NCI-H1694 treated with DMSO at 0.1 percent for 48 hours (cell line): ENCODE measurements at places on chromosomes 3 and 15.

GRCh38 chr15:95075792-95076677, 844.7 kb downstream of the MCTP2 start:
- DNase-seq, result no peak

- no peak for DNase-seq
Measured at GRCh38 chr3:181796641-181797040, 84.9 kb downstream of the SOX2 start.

DNA sequence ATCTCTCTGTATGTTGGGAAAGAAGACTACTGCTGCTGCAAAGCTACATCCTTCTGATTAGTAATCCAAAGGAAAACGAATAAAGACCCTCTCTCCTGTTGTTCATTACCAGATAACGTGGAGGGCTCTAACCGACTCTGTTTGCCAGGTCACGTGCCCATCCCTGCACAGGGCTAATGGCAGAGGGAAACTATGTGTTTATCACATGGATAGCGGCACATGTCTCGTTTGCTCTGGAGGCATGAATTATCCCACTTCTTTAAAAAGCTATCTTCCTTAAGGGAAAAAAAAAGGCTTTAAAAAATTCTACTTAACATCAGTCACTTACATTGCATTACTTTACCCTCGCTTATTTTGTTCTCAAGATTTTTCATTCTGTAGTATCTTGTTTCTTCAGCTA, 32.9 kb upstream of the APEH start:
- DNase-seq, result no peak

DNA sequence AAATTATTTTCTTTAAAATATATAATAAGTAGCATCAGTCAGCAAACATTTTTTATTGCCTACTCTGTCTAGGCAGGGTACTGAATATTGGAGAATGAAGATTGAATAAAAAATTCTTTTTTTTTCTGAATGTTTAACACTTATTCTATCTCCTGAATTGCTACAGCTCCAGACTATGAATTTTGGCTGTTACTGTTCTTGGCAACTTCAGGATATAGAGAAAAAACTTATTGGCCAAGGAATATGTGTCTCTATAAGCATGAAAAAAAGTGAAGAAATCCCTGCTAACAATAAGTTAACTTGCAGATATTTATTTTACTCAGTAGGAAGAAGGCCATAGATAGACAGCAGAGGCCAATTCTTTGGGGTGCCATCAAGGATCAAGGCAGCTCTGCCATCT, 309.6 kb downstream of the RBMS3 start:
- DNase-seq, result no peak

DNA sequence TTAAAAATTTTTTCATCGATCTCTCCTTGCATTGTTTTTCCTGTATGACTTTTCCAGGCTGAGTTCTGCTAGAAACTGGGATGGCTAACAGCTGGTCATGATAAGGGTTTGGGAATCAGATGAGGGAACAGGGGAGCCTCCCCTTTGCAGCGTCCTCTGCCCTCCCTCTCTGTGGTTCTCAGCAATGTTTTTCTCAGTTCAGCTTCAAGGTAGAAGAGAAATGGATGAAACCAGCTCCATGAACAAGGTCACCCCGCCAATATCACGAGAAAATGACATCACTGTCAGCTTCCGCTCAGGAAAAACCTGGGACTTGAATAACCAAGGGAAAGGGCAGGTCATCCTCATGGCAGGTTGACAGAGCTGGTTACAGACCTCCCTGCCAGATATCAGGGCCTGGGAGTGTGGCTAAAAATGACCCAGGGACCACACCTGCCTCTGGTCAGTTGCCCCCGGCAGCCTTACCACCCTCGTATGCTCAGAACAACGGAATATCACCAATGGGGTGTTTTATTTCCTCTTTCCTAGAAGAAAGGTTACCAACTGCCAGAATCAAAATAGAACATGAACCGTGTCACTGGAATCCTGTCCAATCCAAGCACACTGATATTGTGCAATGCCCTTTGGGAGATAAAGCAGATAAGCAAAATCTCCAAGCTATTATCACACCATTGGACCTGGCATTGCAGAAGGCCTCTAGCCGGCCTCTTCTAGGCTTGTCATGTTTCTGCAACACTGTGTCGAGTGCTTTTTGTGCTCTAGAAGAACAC, 26.1 kb downstream of the LSM3 start:
- no peak for DNase-seq

- DNase-seq, result no peak
Measured at GRCh38 chr15:60762638-60763037, 283.7 kb upstream of the ICE2 start.

- DNase-seq, result no peak
Measured at GRCh38 chr15:31550211-31550977, 223.8 kb downstream of the KLF13 start.

- DNase-seq, result peak; percentile 33
Measured at GRCh38 chr3:104102386-104102785, 1264.3 kb upstream of the ALCAM start.

DNA sequence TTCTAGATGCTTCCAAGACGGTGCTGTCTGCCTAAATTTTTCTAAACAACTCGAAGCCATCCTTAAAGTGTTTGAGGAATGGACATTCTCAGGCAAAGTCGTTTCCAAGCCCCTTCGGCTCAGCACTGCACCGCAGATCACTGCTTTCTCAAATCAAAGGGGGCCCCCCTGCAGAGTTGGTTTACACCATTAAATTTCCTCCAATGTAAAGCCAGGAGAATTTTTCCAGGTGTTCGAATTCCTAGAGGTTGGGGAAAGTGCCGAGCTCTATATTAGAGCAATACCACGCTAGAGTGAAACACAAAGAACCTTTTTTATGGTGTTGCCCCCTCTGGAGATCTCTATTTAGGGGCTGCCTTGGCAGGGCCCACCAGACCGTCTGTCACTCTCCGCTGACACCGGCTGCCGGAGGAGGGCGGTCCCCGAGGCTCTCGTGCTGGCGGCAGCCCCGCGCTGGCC, 277.9 kb upstream of the NR2F2 start:
- DNase-seq, result no peak

GRCh38 chr3:40196966-40197365, 112.5 kb upstream of the EIF1B start:
- no peak for DNase-seq

- no peak for DNase-seq
Measured at GRCh38 chr3:155675094-155675493, 69.8 kb downstream of the PLCH1 start.

- peak; percentile 64 for DNase-seq
Measured at GRCh38 chr3:35677797-35678196, 38.5 kb downstream of the ARPP21 start.

DNA sequence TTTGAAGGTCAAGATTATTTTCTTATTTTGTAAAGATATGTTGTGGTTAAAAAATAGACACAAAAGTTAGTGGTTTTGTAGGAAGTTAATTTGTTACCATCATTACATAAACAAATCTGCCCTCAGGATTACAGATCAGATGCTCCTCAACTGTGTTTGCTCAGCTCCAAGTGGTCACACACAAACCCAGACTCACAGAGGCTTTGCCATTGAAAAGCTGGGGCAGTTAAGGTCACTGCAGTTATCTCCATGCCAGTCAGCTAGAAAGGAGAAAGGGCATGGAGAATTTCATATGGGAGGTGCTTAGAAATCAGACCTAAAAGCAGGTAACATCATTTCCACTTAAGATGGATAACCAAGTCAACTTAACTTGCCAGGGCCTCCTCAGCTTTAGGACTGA, 825.7 kb upstream of the GBE1 start:
- DNase-seq, result no peak

- no peak for DNase-seq
Measured at GRCh38 chr3:66795365-66795764, 202.7 kb upstream of the KBTBD8 start.

- DNase-seq, result no peak
Measured at GRCh38 chr3:19107719-19108118, 40.6 kb upstream of the KCNH8 start.

DNA sequence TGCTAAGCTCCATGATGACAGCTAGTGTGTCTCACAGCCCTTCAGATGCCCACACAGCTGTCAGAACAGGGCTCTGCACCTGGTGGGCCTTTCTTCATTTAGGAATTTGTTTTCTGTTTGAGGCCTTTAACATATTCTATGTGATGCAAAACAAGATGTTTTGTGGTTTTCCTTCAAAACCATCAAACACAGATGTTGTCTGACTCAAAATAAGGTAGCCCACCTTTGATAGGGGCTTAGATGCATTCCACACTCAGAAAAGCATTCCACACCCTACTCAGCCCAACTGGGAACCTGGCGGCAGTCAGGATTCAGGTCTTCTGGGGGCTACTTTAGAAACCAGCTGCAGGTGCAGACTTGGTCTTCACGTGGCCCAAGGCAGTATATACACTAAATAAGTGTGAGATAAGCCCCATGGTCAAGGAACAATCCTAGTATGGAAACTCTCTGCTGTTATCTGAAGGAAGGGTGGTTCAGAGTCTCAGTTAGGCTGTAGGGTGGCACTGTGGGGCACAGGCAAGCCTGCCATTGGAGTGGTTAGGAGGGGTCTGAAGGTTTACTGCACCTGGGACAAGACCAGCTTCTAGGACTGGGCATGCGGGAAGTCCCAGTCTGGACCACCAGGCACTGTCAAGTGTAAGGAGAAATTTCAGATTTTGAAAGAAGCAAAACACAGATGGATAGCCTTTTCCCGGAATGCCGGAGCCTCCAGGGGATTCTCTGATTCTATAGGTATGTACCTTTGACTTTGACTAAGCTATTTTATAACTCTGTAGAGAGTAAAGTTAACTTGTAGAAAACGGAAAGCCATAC, 20.1 kb downstream of the LRRC2 start:
- no peak for DNase-seq

DNA sequence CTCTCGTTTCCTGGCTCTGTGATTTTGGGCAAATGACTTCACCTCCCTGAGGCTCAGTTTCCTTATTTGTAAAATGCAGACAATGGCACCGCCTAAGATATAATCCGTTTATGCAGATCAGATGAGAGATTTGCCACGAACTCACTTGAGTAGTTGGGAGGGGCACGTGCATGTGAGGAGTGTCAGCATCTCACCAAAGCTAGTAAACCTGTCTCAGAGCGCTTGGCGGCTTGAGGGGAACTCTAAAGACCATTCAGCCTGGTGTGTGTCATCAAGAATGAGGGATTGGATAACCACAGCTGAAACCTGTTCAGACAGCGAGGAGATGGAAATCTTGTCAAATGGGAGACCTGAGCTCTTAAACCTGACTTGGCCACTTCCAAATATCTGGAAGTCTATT, 48.7 kb downstream of the BDH1 start:
- no peak for DNase-seq

GRCh38 chr3:59752925-59753324, 703.1 kb upstream of the CFAP20DC start:
- DNase-seq, result no peak

GRCh38 chr15:78194568-78194925, 39.8 kb downstream of the ACSBG1 start:
- no peak for DNase-seq

DNA sequence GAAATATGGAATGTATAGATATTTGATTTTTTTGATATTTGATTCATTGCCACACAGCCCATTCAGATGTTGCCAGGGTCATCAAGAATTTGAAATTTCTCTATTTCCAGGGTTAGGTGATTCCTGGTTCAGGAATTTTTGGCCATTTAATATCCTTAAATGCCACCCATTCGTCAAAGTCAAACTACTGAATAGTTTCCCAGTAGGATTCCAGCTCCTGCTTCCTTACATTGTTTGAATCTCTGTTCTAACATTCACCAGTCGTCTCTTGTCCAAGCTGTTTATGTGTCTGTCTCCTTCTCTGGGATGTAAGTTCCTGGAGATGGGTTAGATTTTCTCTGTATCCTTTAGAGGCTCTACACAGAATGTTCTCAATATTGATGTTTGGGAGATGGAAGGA, 124.9 kb upstream of the TLE3 start:
- DNase-seq, result no peak

- DNase-seq, result no peak
Measured at GRCh38 chr3:73521734-73522336, 102.9 kb downstream of the PDZRN3 start.

- no peak for DNase-seq
Measured at GRCh38 chr3:58028902-58029301, 20.7 kb downstream of the FLNB start.

DNA sequence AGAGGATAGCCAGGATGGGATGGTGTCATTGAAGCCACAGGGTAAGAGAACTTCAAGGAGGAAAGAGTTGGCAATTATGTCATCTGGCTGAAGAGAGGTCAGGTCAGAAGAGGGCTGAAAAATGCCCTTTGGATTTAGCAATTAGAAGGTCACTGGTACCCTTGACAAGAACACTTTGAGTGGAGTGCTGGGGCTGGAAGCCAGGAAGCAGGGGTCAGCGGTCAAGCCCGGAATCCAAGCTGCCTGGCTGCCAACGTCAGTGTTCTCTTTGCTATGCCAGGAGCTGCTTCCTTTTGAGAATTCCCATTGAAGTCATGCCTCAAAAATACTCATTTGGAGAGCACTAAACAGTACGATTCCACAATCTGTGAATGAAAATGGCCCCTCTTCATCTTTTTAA, 386.5 kb downstream of the SHQ1 start:
- no peak for DNase-seq

GRCh38 chr3:134407239-134407625, 33.0 kb upstream of the AMOTL2 start:
- DNase-seq, result no peak

DNA sequence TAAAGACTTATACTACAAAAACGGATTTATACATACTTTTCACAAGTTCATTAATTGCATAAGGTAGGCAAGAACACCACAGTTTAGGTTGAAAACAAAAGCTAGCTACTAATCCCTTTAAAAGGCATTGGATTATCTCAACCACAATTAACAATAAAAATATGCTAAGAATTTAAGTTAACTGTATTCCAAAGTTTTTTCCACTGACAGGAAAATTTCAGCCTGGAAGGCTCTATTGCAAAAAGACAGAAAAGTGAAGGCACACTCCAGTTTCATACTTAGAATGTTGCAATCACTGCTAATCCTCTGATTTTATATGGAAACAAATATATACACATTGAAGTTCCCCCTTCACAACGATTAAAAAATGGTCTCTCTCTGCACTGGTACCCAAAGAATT, 71.5 kb downstream of the TJP1 start:
- DNase-seq, result no peak
